Stimulated activated CD8-positive, alpha-beta memory T cell treated with anti-CD3 and anti-CD28 coated beads, Interleukin-12 subunit alpha, Interleukin-12 subunit beta, amount 100 ng/mL, for 1 hour (primary cell): ENCODE measurements at places on chromosomes 3 and 15.
A peak's percentile ranks its signal among the peaks of the same experiment; 100 is the strongest.

DNA sequence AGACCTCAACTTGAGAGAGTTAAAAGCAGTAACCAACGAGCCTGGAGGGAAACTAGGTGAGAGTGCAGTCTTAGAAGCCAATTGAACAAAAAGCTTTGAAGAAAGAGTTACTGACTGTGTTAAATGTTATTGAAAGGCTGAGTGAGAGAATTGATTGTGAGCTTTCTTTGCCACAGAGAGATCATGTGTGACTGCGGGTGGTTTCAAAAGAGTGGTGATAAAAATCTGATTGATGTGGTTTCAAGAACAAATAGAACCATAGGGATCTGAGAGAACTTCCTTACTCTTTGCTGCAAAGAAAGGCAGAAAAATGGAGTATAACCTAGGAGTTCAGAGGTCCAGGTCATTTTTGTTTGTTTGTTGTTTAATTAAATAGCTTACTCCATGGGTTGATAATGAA, 759.9 kb upstream of the ALCAM start:
- no peak for DNase-seq

DNA sequence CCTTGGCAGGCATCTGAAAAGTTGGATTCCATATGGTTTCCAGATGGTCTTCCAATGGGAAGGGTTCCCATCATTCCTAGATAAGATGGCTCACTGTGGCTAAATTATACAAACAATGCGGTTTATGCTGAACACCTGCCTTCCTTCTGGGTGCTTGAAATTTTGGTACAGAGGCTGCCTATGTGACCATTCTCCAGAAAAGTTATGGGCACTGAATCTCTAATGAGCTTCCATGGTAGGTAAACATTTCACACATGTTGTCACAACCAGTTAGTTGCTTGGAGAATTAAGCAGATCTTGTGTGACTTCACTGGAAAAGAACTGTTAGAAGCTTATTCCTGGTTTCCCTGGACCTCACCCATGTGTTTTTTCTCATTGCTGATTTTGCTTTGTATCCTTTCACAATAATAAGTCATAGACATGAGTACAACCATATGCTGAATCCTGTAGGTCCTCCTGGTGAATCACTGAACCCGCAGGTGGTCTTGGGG, 30.1 kb downstream of the PLOD2 start:
- no peak for DNase-seq

DNA sequence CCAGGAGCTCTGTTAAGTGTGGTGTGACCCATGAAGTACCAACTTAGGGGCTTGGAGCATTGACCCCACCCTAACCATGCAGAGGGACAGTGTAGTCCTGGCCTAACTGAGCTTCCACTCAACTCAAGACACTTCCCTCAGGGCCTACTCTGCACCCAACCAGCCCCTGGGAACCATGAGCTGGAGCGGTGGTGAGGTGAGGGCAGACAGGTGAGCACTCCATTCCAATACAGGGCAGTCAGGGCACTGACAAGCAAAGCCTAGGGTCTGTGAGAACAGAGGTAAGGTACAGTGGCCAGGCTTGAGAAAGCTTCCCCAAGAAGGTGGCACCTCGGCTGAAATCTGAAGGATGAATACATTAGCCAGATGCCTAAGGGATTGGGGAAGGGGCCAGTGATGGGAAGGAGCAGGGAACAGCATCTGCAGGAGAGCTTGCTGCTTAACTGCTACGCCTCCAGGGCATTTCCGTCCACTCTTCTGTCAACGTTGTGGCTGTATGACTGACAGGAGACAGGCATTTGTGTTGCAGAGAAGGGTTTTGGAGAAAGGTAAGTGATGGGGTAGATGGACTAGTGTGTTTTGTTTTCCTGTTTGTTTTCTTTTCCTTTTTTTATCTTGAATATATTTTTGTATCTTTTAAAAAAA, 243.5 kb upstream of the TRIM42 start:
- DNase-seq = no peak

GRCh38 chr3:121542924-121543323, 2.9 kb downstream of the POLQ start:
- DNase-seq = no peak

DNA sequence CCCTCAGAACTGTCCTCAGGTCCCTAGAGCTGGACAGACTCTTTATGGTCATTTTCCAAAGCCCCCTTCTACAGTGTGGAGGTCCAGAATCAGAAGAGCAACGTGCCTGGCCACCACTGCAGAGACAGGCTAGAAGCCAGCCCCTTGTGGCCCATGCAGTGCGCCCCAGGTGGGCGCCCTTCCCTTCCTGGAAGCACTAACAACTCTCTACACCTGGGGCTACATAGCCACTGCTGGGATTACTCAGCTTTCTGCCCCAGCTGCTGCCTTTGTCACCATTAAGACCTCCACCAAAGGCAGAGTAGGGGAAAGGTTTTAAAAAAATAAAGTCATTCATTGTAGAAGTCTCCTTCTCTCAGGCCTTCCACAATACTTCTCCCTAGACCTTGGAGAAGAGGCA, 2.3 kb downstream of the RASGRP1 start:
- DNase-seq = no peak

DNA sequence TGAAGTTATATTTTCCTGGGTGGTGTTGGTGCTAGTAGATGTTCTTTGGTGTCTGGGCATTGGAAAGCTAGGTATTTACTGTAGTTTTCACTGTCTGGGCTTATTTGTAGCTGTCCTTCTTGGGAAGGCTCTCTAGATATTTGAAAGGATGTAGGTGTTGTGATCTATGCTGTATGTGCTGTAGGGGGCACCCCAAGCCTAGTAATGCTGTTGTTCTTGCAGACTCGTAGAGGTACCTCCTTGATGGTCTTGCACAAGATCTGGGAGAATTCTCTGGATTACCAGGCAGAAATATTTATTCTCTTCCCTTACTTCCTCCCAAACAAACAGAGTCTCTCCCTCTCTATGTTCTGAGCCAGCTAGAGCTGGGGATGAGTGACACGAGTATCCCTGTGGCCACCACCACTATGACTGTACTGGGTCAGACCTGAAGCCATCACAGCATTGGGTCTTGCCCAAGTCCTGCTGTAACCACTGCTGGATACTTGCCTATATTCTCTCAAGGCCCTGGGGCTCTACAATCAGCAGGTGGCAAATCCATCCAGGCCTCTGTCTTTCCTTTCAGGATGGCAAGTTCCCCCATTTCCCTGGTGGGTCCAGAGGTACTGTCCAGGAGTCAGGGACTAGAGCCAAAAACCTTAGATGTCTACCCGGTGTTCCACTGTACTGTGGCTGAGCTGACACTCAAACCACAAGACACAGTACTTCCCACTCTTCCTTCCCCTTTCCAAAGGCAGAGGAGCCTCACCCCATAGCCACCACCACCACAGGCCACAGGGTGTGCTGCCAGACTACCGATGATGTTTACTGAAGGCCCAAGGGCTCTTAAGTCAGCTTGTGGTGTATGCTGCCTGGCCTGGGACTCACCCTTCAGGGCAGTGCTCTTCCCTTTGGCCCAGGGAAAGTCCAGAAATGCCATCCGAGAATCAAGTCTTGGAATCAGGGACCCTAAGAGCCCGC, 195.2 kb upstream of the DPPA4 start:
- peak; percentile 16 for DNase-seq

- no peak for DNase-seq
Measured at GRCh38 chr15:74517096-74517495, 23.9 kb upstream of the ARID3B start.

DNA sequence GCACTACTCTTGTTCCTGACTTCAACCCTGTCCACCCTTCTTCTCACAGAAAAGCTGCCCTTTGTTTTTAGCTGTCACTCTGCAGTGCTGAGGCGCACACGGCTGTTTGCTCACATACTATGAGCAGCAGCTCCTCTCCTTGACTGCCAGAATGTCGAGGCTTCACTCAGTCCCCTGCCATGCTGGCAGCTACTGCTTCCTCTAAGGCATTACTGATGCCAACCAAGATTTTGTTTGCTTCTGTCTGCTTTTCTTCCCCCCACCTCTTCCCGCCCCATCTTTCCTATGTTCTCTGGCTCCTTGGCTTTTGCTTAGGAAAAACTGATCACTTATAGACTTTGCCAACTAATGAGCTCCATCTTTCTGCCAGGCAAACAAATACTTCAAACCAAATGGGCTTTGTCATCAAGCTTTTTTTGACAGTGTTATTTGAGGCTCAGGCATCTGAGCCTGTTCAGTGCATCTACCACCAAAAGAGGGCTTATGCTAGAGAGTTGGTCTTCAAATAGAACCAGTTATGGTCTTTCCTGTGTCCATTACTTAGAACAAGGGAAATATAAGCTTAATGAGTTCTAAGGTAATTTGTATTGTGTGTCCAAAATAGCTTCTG, 81.0 kb downstream of the FBXL2 start:
- no peak for DNase-seq

- no peak for DNase-seq
Measured at GRCh38 chr3:193509103-193509965, 45.4 kb downstream of the ATP13A4 start.

DNA sequence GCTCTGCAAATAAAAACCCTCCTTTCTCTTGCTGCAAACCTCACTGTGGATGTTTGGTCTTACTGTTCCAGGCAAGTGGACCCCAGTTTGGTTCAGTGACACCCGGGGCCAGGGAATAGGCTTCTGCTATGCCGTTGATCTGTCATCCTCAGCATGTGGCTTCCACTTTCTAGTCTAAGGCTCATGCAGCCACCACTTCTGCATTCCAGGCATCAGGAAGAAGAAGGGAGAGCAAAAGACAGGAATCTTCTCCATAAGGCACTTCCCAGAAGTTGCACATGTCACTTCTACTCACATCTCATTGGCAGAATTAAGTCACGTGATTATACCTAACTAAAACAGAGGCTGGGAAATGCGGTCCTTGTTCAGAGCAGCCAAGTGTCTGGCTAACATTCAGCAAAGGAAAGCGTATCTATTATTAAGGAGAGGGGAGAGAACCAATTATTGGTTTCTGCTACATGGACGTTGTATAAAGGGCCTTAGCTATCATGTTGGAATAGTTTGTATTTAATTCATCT, 173.6 kb upstream of the PFN2 start:
- no peak for DNase-seq

- DNase-seq = no peak
Measured at GRCh38 chr3:10398341-10398740, 77.4 kb upstream of the SEC13 start.

GRCh38 chr3:18454766-18455165, 29.6 kb upstream of the SATB1 start:
- DNase-seq = no peak

GRCh38 chr3:35523838-35524237, 115.5 kb upstream of the ARPP21 start:
- no peak for DNase-seq

DNA sequence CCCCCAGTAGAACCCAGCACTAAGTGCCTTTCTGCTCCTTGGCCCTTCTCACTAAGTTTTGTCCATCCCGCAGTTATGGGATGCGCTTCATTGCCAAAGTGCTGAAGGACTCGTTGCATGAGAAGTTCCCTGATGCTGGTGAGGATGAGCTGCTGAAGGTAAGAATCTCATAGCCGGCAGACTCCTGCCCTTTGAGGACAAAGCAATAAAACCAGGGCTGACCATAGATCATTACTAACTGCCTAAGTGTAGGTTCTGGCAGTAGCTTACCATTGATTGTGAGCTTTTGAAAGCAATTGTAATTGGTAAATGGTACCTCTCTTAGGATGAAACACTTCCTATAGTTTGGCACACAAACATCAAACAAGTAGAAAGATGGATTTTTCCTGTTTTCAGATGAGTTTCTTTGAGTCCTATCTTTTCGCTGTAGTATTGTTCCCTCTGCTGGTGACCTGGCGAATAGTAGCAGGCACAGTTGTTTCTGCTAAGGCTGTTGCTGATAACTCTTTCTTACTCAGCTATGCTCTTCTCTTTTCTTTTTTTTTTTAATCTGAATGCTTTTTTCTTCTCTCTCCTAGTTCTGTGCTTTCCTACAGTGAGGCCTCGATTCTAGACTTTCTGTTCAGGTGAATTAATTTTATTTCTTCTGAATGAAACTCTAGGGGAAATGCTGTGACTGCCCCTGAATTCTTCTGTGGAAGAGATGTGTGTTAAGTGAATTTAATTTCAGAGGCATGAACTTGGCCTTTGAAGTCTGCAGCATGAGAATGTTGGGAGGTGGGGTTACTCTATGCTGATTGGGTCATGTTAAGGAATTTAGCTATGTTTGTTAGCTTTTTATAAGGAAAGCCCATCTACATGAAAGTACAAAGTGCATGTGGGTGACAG, 47.4 kb upstream of the CRTC3 start:
- peak; percentile 19 for DNase-seq

DNA sequence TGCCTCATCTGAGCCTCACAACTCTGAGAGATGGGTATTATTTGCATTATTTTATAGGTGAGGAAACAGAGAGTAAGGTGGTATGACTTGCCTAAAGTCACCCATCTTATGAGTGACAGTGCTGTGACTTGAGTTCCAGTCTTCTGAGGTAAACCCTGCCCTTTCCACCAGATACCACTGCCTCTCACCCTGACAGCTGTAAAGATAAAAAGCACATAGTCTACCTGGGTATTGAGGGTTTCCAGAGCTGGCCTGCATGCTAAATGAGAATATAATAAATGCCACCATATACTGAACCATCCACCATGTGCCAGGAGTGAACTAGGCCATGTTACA, 25.6 kb downstream of the RASGRP1 start:
- no peak for DNase-seq

DNA sequence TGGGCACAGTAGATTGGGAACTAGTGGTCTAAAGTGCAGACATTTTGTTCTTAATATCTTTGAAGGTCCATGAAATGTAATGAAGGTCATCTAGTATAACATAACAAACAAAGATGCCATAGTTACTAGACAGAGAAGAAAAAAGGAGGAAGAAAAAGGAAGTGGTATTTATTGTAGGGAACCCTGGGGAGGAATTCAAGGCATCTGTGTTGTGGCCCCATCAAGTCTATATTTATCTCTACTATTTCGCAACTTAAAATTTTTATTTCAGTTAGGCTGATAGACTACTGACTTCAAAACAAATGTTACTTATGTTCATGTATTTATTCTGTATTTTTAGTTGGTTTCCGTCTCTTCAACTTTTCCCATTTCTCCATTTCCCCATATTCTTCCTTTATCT, 48.9 kb upstream of the ZDHHC23 start:
- no peak for DNase-seq

DNA sequence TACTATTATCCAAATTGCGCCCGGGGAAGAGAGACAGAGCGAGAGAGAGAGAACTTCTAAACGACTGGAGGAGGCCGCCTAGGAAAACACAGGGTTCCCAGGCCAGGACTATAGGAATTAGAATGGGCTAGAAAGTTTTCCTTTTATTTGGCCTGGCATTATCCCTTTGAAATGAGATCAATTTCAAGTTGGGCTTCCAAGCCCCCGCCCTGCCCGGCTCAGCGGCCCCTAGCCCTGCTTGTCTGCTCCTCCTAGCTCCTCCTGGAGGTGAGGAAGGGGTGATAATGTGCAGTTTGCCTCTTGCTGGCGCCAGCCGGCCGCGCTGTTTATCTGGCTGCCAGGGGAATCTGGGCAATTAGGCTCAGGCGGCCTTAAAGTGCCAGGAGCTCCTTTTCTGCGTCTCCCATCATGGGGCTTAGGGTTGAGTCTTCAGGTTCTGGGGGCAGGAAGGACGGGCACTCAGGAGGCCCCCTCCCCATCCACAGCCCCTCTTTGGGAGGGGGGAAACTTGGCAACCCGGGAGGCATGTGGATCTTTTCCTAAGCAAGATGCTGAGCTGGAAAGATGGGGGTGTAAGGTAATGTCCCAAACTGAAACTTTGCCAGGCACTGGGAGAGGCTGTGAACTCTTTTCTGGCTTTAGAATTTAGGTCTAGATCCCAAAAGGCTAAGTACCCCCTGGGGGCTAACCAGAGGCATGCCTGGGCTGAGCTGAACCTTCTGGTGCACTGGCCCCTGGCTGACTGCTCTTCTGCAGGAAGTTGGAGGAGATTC, 5.5 kb downstream of the SMAD6 start:
- no peak for DNase-seq

- DNase-seq = no peak
Measured at GRCh38 chr3:105700575-105700974, 168.2 kb downstream of the CBLB start.

GRCh38 chr15:58629625-58630024, 119.9 kb downstream of the ADAM10 start:
- DNase-seq = no peak
